ENCODE measurements at places on chromosomes 11 and 22.

DNA sequence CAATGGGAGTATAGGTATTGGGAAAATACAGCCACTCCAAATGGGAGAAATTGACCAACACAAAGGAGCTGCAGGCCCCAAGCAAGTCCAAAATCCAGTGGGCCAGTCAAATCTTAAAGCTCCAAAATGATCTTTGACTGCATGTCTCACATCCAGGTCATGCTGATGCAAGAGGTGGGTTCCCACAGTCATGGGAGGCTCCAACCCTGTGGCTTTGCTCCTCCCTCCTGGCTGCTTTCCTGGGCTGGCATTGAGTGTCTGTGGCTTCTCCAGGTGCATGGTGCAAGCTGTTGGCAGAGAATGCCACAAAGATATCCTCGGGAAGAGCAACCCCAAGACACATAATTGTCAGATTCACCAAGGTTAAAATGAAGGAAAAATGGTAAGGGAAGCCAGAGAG is 80.8 kb downstream of the IGLL5 start:
- no peak for DNase-seq

GRCh38 chr11:112655371-112655770 is 305.8 kb upstream of the NCAM1 start:
- peak; percentile 88 for DNase-seq

DNA sequence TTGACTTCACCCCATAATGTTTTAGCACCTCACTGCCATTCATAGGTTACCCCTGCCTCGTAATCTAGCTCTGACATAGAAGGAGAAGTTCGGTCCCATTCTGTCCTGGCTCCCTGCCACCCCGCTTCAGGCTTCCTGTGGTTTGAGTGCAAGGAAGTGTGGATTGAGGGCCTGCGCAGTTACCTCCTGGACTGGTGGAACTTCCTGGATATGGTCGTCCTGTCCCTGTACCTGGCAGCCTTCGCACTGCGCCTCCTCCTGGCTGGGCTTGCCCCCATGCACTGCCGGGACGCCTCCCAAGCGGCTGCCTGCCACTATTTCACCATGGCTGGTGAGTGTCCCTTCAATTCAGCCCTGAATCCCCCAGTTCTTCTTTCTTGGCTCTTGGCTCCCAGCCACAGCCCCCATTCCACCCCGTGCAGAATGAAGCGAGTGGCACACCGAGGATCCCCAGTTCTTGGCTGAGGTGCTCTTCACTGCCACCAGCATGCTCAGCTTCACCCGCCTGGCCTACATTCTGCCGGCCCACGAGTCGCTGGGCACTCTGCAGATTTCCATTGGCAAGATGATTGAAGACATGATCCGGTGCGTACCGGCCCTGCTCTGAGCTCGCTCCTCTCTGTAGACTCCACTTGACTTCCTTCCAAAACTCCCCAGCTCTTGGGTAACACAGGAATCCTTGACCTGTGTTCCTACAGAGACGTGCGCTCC is 15.4 kb downstream of the ART5 start:
- no peak for DNase-seq

DNA sequence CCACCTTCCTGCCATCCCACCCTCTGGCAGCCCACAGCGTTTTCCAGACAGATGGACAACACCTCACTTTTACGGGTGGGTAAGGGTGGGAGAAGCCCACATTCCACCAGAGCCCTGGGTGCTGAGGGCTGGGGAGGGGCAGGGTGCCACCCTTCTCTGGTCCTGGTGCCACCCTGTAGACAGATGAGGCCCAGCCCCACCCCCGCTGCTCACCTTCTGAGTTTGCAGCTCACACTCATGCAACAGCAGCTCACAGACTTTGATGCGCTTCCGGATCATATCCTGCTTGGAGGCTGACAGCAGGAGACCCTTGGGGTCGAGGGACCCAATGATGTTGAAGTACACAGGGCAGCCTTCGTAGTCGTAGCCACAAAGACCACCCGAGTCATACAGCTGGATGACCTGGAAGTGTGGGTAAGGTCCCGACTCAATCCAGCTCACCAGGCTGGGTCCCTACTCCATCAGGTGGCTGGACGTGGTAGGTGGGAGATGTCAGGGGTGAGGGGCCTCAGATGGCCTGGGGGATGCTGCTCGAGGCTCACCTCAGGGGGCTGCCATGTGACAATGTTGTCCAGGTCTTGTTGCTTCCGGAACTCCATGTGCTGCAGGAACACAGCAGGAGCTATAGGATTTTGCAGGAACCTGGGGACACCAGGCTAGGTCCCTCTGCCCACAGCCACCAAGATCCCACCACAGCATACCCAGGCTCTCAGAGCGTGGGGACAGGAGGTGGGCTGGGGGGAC is 10.3 kb downstream of the SEC14L4 start:
- no peak for DNase-seq

GRCh38 chr11:111469200-111469599 is 43.0 kb downstream of the BTG4 start:
- no peak for DNase-seq

DNA sequence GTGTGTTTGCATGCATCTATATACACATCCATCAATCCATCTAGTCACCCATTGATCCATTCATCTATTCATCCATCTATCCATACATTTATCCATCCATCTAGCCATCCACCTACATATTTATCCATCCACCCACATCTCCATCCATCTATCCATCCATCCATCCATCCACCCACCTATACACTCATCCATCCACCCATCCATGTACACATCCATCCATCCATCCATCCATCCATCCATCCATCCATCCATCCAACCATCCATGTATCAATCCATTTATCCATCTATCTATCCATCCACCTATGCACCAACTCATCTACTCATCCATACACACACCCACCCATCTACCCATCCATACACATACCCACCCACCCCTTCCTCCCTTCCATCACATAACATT is 18.8 kb upstream of the MYEOV start:
- no peak for DNase-seq

GRCh38 chr11:24870048-24870447 is 373.2 kb downstream of the LUZP2 start:
- no peak for DNase-seq

GRCh38 chr11:35997902-35998520 is 54.1 kb downstream of the LDLRAD3 start:
- no peak for DNase-seq

GRCh38 chr22:46363611-46364321 is 28.3 kb downstream of the TRMU start:
- no peak for DNase-seq

GRCh38 chr11:128464878-128465450 is 122.4 kb downstream of the ETS1 start:
- no peak for DNase-seq

GRCh38 chr11:131703311-131703710 is 332.9 kb downstream of the NTM start:
- no peak for DNase-seq

DNA sequence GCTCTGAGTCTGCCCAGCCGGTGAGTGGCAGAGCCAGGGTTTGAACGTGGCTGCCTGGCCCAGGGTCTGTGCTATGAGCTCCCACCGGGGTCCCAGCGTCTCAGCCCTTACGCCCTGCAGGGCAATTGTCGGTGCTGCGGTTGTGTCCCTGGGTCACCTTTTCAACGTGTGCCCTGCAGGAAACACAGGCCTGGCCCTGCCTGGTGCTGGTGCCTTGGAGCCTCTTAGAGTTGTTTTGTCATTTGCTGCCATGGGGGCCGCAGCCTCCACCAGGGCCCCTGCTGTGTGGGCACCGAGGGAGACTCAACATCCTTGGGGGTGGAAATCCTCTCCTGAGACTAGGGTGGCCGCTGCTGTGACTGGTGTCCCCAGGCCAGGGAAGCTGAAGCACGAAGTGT is 50.6 kb upstream of the SLC22A12 start:
- DNase-seq: no peak

DNA sequence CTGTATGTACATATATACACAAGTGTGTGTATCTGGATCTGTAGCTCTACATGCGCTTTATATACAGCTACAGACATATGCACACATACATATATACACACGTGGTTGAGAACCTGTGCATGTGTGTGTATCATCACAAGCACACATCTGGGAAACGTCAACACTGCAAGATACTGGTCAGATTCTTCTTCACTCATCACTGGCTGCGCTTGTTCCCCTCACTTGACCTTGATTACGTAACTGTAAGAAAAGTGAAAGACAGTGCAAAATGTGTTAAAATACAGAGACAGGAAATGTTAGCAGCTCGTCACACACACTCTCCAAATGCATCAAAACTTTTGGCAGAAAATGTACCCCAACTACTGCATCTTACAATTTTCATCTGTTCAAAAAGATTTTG is 51.9 kb upstream of the MN1 start:
- no peak for DNase-seq

- DNase-seq: no peak
These were observed 352.8 kb upstream of the FAT3 start for GRCh38 chr11:91871791-91872190.

- DNase-seq: no peak
These were observed 6.3 kb downstream of the SYT7 start for GRCh38 chr11:61574611-61575010.

- no peak for DNase-seq
These were observed 224.5 kb downstream of the ADAMTS15 start for GRCh38 chr11:130672911-130673310.

DNA sequence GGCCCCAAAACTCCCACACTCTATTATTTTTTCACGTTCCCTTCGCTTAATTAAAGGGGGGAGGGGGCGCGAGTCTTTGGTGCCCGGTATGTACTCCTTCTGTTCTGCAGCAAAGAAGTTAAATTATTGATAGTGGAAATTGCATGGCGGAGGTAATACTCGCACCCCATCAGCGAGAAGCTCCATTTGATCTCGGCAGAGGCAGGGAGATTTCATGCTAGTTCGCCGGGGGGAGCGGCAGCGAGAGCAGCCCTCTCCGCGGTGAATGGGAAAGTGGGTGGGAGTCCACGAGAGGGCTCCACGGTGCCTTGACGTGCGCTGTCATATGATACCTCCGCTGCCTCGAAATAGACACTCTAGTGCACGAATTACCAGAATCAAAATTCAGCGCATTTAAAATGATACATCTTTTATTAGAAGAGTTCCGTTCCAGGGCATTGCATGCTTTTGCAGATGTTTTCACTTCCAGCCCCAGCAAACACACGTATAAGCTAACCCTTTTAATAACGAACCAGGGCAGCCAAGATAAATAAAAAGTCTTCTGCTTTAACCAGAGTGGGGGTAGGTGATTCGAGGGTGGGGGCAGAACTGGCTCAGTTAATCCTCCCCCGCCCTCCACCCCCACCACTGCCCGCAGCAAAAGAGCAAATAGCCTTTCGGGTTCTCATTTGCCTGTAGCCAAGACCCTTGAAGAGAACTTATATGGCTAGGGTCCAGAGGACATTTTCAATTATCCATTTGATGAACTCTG is 1.3 kb upstream of the BDNF start:
- DNase-seq: peak; percentile 60

DNA sequence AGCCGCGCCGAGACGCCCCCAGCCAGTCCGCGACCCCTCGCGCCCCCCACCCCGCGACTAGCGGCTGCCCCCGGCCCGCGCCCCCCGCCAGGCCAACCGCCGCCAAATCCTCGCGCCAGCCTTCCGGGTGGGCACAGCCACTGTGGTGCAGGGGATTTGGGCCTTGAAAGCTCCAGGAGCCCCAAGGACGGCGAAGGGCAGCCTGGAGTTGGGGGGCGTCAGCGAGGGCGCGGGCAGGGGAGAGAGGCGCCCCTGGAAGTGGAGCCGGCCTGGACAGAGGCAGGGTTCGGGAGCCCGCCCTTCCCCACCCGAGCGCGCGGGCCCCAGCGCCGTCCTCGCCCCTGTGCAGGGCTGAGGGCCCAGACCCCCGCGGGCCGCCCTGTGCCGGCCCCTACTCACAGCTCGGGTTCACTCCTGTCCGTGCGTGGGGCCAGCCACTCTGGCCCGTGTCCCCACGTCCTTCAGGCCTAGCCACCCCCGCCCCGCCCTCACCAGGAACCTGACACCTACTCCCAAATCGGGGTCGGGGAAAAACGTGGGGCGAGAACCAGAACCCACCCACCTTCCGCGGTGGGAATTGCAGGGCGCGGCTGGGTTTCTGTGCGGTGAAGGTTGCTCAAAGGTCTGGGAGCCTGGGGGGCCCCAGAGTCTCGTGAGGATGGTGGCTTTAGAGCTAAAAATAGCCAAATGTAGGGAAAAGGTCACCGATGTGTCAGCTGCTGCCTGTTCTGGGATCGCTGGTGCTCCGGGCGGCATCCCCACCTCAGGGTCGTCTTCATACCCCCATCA is at the start of gene CPT1B:
TSS of gene CPT1B (minus strand) at position 441 of the 789 bp plus-strand sequence. CDS start 512 bp downstream, outside the sequence.
- no peak for DNase-seq

DNA sequence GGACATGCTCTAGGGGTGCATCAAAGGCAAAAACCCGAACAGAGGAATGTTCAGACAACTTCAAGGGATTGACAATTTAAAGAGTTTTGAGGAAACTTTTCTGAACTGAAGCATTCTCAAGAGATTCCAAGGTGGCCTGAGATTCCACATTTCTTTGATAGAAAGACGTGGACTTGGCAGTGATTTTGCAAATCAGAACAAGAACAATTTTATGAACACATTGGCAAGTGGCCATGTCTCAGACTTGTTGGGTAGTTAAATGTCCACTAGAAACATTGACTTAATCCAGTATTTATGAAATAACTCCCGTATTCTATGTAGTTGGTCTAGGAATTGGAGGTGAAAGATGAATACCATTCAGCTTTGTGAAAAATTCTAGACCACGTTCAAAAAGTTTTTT is 13.8 kb downstream of the NCAM1 start:
- no peak for DNase-seq

DNA sequence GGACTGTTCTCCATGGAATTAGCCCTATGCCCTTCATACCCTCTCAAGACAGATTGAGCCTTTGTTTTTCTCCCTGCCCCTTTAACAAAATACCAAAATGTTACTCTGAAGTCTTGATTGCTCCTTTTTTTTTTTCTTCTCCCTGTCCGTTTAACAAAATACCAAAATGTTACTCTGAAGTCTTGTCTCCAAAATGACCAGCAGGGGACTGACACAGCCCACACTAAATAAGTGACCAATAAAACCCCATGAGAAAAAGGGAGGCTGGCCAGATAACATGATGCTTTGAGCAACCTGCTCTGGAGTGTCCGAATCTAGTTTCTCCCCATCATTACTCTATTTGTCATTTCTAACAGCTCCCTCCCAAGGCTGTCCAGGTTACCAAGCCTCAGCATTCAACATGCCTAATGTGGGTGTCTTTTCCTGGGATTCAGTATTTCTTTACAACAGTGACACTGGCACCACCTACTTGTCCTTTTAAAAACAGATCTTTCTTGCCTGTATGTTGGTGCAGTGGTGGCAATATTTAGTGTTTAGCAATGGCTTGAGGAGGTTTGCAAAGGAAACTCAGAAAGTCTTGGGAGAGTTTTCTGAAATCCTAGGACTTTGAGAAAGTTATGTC is 42.7 kb upstream of the SLC1A2 start:
- DNase-seq: no peak

GRCh38 chr11:79744941-79745340 is 304.1 kb upstream of the TENM4 start:
- no peak for DNase-seq

- peak; percentile 74 for DNase-seq
These were observed 82.7 kb upstream of the LINC01488 start for GRCh38 chr11:69398529-69399492.

All from right hindlimb (tissue), 1 donor.